ENCODE measurements at places on chromosomes 11 and 22.

DNA sequence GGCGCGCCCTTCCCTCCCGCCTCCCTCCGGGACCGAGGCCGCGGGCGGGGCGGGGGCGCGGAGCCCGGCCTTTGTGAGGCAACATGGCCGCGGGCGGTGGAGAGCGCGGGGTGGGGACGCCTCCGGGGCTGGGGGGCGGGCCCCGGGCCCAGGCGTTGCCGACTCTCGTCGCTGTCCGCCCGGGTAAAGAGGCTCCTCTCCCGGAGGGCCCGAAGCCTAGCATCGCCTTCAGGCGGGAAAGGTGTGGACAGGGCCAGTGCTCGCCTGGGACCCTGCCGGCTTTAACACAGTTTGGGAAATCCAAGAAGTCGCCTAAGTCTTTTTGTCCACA lies 369 bp downstream of the DGCR8 start:
- peak; percentile 41 for DNase-seq

- no peak for DNase-seq
Observed at GRCh38 chr11:75174781-75175370, 24.0 kb downstream of the SLCO2B1 start.

DNA sequence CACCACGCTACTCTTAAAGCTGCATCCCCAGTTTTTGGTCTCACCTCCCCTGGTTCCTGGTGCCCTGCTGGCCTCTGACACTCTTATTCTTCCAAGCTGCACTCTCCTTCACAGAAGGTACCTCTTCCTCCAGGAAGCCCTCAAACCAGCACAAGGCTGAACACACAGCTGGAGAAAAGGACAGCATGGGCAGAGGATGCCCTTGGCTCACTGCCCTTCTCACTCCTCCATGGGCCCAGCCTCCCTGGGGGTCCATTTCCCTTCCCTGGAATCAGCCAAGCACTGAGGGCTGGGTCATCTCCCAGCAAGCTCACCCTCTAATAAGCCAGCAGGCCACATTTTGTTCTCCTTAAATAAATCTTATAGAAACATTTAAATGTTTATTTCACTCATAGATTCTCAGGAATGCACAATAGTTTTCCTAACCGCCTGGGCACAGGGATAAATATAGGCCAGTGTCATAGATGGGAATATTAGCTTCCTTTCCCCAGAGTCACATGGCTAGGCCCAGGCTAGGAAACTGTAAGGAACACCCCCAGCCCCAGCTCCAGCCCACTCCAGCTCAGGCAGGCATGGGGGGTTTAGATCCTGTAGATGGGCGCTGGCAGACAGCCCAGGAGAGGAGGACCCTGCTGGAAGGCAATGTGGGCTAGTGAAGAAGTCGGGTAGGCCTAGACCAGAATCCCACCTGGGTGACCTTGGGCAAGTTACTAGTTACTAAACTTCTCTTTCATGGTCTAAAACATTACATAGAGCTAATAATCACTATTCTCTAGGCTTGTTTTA lies 51.5 kb downstream of the IRAG1 start:
- no peak for DNase-seq

DNA sequence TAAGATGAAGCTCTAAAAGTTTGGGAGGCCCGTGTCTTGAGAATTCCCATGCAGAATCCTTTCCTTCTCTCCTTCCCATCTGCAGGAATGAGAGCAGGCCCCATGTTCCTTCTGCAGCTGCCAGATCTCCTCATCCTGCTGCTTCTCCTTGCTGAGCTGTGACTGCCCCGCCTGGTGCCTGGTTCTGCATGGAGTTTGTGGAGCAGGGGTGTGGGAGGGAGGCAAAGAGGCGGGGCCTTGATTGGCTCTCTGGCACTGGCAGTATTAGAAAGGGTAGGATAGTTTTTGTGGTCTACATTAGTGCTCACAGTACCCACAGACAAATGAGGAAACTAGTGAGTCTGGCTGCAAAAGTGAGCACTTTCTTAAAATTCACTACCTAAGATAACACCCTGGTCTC lies 91.1 kb upstream of the CLPB start:
- no peak for DNase-seq

DNA sequence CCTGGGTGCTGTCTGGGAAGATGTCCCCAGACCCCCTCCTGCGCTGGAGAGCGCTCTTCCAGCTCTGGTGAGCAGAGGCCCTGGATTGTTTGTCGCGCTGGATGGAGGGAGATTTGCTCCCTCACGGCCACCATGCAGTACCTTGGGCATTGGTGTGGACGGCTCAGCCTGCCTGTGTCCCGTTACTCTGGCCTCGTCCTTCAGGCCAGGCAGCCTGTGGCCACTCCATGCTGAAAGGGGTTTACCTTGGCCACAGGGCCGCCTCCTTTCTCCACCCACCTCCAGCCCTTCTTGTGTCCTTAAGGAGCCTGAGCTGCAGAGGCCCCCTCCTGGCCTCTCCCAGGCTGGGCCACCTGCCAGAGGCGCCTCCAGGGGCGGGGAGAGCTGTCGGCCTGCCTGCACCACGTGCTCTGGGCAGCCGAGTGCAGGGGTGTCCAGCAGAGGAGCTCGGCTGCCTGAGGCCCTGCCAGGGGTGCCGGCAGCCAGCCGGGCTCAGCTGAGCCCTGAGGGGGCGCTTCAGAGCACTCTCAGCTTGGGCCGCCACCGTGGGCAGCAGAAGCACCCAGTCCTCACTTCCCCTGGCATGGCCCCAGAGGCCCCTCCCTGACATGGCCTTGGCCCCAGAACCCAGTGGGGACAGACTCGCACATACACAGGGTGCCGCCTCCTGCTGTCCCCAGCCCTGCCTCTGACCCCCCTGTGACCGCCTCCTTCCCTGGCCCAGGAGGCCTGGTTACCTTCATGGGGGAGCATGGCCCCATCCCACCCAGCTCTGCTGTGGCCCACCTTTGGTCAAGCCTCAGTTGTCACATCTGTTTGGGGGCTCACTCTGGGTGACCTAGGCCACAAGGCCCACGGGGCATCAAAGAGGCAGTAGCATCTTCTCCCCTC lies 3.4 kb downstream of the CCND1 start:
- DNase-seq: no peak

GRCh38 chr11:15148169-15148568 lies 33.4 kb downstream of the INSC start:
- no peak for DNase-seq

DNA sequence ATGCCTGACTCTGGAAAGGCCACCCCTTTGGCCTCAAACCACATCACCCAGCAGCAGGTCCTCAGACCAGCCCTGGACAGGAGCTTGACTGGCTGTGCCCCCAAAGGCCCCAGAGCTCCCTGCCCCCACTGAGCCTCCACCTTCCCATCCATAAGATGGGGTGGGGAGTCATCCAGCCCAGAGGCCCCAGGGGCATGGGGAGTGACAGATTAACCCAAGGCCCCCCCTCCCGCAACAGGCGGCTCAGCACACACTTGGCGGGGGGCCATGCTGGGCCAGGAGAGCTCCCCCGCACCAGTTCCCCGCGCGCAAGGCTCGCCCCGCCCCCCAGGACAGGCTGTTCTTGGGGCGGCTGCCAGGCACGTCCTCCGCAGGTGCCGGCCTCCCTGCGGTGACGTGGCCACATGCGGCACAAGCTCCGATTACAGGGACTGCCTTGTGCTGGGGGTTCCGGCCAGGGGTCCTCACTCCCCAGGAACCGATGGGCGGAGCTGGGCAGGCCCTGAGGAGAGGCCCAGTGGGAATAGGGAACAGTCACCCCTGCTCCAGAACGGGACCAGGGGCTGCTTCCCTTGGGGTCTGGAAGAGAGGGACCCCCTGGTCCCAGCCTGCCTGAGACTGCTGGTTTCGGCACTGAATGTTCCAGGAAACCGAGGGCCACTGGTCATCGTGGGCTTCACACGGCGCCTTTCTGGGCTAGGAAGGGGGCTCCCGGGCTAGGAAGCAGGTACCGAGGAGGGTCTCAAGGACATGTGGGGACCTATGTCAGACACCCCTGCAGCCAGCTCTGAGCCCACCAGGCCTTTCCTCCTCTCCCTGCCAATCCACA lies 5.1 kb upstream of the CDKN1C start:
- DNase-seq: no peak

DNA sequence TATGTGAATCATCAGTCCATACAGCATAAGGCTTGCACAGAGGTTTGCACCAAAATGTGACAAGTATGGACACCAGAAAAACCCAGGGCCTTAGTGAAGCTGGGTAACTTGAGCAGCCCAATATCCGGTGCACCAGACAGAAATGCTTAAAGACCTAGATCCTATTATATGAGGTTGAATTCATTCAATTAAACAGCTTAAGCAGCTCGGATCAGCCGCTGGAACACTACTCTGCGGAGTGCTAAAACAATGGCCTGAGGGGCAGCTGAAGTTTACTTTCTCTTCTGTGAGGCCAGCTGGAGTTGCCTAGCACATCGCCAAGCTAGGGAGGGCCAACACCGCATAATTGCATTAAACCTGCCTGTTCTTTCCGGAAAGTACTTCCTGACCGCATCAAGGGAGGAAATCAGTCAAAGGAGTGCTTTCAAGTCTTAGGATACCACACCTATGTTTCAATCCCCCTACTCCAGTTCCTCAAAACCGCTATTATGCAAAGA lies 17.0 kb upstream of the FAM181B start:
- peak; percentile 16 for DNase-seq

DNA sequence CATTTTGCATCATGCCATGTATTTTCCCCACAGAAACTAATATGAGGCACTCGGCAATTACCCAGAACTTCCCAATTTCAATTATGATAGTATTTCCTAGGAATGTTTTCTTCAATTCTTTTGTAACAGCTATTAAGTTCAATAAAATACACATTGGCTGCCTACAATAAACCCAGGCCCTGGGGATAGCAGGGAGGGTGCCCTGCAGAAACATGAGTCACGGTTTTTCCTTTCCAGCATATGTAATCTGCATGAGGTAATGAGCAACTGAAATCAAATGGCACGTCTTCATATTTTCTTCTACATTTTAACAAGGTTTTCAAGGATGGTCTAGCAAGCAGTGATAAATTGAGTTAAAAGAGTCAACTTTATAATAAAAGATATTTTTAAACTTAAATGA lies 32.0 kb downstream of the GUCY1A2 start:
- DNase-seq: no peak

GRCh38 chr11:119441898-119442243 lies 18.9 kb upstream of the THY1 start:
- no peak for DNase-seq

DNA sequence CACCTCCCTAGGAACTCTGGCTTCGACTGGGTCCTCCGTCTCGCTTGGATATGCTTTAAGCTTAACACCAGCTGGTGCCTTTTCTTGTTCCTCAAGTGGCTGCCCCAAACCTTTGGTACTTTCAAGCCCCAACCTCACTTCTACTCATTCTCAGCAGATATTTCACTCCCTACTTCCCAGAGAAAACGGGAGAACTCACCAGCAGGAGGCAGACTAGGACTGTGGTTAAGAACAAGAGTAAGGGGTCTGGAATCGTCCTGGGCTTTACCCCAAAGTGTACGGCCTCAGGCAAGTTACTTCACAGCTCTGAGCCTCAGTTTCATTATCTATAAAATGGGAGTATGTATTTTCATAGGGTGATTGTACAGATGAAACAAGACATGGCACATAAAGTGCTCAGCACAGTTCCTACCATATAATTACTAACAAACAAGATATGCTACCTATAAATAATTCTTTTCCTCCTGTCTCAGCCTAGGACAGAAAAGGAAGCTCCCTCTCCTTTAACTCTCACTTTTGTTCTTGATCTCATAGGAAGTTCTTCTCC lies 37.8 kb downstream of the PAMR1 start:
- DNase-seq: no peak

GRCh38 chr22:33438273-33438672 lies 380.1 kb upstream of the SYN3 start:
- DNase-seq: peak; percentile 15

- no peak for DNase-seq
Observed at GRCh38 chr11:30527566-30527965, 58.6 kb downstream of the MPPED2 start.

DNA sequence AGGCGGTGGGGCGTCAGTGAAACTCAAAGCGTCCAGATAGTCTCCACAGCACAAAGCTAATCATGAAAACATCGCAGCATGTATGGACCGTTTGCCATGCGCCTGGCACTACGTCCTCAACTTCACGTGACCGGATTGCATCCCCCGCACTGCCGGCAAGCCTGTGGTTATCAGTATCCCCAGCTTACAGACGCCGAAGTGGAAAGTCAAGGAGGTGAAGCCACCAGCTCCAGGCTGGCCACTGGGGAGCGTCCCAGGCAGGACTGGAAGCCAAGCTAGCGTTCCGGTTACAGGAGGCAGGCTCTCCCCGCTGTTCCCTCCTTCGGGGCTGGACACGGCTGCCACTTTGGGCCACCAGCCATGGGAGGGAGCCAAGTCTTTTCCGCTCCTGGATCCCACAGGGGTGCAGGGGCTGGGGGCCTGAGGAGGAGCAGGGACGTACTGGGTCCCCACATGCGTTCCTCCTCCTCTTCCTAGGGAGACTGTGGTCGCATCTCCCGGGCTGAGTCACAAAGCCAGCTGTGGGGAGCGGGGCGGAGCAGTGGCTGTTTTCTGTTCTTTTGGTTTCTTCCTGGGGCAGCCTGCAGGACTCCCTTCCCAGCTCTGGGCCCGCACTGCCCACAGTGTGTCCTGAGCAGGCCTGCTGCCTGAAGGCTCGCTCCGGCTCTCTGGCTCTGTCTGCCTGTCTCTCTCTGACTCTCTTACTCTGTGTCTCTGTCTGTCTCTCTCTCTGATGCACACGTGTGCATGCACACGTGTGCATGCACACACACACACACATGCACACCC lies 4.3 kb upstream of the OSBPL5 start:
- DNase-seq: no peak

DNA sequence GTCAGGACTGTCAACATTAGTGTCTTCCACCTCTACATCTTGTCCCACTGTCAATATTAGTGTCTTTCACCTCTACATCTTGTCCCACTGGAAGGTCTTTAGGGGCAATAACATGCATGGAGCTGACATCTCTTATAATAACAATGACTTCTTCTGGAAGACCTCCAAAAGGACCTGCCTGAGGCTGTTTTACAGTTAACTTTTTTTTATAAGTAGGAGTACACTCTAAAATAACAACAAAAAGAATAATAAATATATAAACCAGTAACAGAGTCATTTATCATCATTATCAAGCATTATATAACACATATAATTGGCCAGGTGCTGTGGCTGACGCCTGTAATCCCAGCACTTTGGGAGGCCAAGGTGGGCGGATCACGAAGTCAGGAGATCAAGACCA lies 57.5 kb downstream of the PAK1 start:
- DNase-seq: no peak

GRCh38 chr11:46330563-46331281 lies 16.5 kb upstream of the DGKZ start:
- DNase-seq: no peak

DNA sequence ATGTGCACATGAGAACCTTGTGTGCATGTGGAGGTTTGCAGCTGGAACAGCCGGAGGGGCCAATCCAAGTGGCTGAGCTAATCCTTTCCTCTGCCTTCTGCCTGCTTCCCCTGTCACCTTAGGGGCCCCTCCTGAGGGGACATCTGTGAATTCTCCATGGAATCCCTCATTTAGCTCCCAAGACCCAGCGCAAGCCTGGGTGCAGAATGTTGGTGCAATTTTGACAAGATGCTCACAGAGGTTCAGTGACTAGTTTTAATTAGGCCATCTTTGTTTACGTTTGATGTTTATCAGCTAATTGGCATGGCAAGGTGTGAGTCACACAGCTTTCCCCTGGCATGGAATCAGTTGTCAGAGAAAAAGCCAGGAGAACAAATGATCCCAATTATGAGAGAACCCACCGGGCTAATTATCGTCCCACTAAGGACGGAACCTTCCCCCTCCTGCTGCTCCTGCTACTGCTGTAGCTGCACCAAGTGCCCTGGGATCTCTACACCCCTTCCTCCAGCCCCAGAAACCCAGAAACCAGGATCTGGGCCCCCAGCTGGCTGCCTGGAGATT lies 63.6 kb upstream of the PAX6 start:
- no peak for DNase-seq

GRCh38 chr11:119921571-119921970 lies 192.6 kb upstream of the NECTIN1 start:
- no peak for DNase-seq

All from nucleus accumbens (tissue), 56 donors.